ENCODE measurements at places on chromosomes 6 and 20. TPM values are rescaled to one million over a fixed set of nuclear protein-coding genes. Genes with fewer than 3 reads are reported as not detected.

KIF25 gene
- total RNA-seq = 0.23 TPM

TRIM38 gene
- 1.9 TPM for total RNA-seq

ZNF165 gene
- 0.80 TPM for total RNA-seq

RAMACL gene
- total RNA-seq = 0.09 TPM

DLL1 gene
- total RNA-seq = 0.18 TPM

ATAT1 gene
- total RNA-seq = 6.2 TPM

PTK6 gene
- 2.0 TPM for total RNA-seq

BCAS1 gene
- total RNA-seq = 0.69 TPM

SLC35B3 gene
- total RNA-seq = 7.2 TPM

APOM gene
- 3.8 TPM for total RNA-seq

BMP6 gene
- 14.8 TPM for total RNA-seq

C20orf202 gene
- 0.07 TPM for total RNA-seq

TCF15 gene
- total RNA-seq = not detected

TUBB2B gene
- total RNA-seq = 16.9 TPM

CAGE1 gene
- 0.04 TPM for total RNA-seq

HRH3 gene
- total RNA-seq = not detected

TMEM74B gene
- total RNA-seq = 3.3 TPM

FERMT1 gene
- 14.4 TPM for total RNA-seq

FAXC gene
- total RNA-seq = 6.3 TPM

DYNLT2 gene
- total RNA-seq = 0.59 TPM

YIPF3 gene
- 63.2 TPM for total RNA-seq

KCNK16 gene
- not detected for total RNA-seq

GPLD1 gene
- 0.45 TPM for total RNA-seq

PPIL6 gene
- total RNA-seq = 4.7 TPM

VNN1 gene
- total RNA-seq = 0.03 TPM

CEP85L gene
- 1.4 TPM for total RNA-seq

SPATS1 gene
- total RNA-seq = not detected
